ENCODE measurements at places on chromosomes 12 and 14.

DNA sequence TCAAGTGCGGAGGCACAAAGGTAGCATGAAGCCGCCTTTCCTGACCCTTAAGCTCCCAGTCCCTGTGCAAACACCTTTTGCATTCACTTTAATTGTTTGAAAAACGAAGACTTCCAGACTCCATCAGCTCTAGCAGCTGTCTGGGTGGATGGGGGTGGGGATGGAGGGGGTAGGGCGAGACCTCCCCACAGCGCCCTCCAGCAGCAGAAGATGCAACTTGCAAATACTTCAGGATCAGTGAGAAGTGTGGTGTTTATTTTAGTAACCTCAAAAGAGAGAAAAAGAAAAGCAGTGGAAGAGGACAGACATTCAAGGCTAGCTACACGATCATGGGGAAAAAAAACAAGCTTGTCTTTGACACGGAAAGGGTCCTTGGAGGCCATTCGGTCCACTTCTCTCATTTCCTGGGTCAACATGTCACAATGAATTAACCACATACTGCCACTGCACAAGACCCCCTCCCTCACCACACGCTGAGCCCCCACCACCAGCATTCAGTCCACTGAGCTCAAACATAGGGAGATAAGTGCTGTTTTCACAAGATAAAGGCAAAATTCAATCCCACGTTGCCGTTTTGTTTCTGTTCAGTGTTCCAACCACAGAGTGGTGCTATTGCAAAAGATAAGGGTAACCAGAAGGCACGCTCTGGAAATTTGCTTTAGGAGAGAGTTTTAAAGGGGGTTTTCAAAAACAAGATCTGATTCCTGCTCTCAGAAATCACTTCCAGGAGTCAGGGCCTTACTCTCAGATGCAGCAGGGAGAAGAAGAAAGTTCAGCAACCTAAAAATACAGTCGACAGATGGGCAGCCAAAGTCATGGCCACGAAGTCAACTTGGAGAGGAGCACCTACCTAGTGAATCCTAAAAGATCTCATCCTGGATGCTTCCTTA is 3.3 kb upstream of the NTF3 start:
- no peak for DNase-seq

DNA sequence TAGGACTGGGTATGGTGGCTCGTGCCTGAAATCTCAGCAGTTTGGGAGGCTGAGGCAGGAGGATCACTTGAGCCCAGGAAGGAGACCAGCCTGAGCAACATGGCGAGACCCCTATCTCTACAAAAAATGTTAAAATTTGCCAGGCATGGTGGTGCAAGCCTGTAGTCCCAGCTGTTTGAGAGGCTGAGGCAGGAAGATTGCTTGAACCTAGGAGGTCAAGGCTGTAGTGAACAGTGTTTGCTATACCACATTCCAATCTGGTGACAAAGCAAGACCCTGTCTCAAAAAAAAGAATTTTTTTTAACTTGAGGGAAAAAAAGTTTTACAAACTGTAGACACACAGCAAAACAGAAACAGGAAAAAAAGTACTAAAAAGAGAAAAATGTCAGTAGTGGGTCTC is 2.3 kb upstream of the MAP3K9 start:
- DNase-seq: no peak

DNA sequence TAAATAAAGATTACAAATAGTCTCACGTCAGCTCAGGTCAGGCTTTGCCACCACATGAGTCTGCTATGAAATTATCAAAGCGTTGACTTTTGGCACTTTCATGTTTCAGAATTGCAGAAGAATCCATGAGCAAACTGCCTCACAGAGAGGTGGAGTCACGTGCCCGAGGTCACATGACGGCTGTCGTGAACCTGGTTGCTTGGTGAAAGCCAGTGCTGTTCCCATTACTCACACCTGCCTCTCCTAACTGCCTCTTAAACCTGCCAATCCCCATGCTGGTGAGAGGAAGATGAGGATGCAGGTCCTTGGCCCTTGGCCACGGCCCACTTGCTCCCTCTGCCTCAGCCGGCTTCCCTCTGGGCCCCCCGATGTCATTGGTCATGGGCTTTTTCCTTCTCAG is 272.7 kb downstream of the BCL11B start:
- DNase-seq: no peak

GRCh38 chr14:68268197-68268596 is 448.6 kb downstream of the RAD51B start:
- no peak for DNase-seq

DNA sequence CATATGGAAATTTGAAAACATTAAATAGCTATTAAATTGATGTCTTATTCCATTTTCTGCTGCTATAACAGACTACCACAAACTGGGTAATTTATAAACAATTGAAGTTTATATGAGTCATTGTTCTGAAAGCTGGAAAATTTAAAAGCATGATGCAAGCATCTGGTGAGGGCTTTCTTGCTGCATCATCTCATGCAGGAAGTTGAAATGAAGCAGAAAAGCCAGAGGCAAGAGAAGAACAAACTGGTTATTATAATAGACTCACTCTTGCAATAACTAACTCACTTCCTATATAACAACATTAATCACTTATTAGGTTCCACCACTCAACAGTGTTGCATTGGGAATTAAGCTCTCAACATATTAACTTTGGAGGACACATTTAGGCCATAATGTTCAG is 1277.4 kb downstream of the LRFN5 start:
- DNase-seq: no peak

DNA sequence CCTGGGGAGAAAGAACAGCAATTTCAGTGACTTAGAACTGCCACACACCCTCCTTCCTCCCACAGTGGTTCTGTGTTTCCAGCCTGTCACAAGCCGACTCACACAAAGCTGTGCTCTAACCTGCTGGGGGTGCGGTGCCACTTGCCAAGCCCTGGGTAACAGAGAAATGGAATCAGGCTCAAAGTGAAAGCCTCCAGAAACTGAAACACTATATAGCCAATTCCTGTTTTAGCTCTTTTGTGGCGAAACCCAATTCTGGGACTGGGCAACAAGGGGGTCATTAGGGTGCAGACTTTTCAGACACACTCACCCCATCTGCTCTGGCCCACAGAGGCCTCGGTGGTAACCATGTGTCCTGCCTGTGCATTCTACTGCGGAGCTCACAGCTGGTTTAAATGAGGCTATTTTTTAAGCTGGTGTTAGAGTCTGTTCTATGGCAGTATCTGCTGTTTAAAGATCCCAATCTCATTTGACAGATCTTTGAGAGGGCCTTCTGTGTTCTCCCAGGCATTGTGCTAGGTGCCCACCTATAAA is 15.2 kb upstream of the ACTR6 start:
- no peak for DNase-seq

DNA sequence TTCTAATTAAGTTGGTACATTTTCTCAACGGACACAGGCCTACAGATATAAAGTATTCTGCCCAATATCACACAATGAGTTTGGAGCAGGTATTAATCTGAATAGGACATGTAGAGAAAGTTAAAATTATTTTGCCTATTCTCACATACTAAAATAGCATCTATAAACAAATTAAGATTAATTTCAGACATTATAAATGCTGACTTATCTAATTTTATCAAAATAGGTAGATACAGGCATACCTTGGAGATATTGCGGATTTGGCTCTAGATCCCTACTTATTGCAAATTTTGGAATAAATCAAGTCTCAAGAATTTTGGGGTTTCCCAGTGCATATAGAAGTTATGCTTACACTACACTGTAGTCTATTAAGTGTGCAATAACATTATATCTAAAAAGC is 41.0 kb upstream of the GRIP1 start:
- no peak for DNase-seq

DNA sequence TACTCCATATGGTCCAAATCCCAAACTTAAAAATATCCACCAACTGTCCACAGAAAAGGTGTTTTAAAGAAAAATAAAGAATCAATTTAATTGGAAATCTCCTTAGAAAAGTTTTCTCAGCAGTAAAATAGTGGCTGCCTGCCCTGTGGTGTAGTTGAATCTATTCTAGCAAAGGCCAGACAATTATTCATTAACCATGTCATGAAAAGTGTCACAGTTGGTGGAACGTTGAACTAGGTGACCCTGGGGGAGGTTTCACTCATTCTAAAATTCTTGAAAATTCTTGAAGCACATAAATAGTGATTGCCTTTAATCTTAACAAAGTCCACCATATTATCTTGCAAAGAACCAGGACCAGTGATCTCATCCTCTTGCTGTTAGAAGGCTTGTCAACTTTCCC is 78.4 kb upstream of the GZMB start:
- DNase-seq: no peak

DNA sequence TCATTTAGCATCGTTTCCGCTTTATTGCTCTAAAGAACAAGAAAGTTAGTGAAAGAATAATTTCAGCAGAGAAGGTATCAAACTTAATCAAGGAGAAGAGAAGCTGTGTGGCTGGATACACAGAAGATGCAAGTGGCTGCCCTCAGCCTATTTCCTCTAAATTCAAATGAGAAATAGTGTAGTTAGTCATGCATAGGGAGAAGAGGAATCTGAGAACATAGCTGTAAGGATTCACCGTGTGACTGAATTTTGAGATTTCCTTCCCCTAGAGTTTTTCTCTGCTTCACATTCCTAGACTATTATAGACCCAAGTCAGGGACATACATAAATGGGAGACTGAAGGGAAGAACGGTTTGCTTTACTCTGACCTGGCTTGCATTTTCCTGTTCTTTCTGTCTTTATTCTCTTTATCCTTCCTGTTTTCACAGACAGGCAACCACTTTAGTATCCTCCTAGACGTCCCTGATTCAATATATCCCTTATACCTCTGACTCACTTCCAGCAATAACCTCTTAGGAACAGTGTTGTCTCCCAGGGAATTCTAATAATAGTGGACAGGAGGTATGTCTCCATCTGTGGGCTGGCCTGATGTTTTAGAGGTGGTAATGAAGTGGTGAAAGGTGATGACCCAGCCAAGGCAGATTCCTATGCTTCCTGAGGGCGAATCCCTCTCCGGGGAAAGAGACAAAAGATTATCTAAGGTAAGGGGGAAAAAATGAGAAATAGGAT is 7.0 kb downstream of the RNASE10 start:
- no peak for DNase-seq

DNA sequence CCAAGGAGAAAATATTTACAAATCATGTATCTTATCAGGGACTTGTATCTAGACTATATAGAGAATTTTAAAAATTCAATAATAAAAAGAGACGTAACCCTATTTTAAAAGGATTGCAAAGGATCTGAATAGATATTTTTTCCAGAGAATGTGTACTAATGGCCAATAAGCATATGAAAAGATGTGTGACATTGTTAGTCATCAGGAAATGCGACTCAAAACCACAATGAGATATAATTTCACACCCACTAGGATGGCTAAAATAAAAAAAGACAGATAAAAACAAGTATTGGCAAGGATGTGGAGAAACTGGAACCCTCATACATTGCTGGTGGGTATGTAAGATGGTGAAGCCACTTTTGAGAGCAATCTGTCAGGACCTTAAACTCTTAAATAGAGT is 141.9 kb upstream of the BMP4 start:
- no peak for DNase-seq

GRCh38 chr12:85504624-85505023 is 224.6 kb downstream of the ALX1 start:
- no peak for DNase-seq

DNA sequence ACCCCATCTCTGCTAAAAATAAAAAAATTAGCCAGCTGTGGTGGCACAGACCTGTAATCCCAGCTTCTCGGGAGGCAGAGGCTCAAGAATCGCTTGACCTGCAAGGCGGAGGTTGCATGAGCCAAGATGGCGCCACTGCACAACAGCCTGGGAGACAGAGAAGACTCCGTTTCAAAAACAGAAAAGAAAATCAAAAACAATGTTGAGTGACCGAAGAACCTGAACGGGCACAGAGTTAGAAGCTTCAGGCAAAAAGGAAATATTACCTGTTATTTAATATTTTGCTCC is 3.5 kb downstream of the GLT1D1 start:
- DNase-seq: no peak

DNA sequence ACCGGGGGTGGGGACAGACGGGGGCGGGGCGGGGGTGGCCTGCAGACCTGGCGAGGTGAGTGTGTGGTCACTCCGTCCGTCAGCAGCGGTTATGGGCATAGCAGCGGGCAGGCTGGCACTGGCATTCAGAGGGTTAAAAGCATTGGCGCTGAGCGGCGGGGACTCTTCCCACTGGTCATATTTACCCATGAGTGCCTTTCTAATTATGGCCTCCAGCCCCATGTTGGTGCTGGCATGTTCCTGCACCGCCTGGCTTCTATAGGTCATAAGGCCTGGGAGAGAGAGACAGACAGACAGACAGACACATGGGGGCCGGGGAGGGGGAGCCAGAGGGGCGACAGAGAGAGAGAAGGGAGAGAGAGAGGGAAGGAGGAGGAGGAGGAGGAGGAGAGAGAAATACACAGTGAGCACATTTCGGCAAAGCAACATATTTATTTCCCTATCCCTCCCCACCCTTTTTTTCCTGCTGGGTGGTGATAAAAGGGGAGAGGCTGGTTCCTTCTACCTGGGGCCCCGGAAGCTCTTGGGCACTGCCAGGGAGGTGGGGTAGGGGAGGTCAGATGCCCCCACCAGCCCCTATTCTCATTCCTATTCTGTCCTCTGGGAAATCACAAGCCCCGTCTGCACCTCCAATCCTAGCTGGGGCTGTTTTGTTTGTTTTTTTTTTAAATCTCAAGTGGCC is 32.6 kb downstream of the RFLNA start:
- DNase-seq: no peak

GRCh38 chr12:106764738-106765137 is 9.7 kb upstream of the RIC8B start:
- no peak for DNase-seq

GRCh38 chr14:80714474-80714873 is 227.1 kb downstream of the CEP128 start:
- DNase-seq: no peak

Data from activated naive CD4-positive, alpha-beta T cell (primary cell).